ENCODE measurements at places on chromosomes 2 and 18. TPM values are rescaled to one million over a fixed set of nuclear protein-coding genes. Genes with fewer than 3 reads are reported as not detected.

The MGAT4A gene
- total RNA-seq = 65.8 TPM

DNA sequence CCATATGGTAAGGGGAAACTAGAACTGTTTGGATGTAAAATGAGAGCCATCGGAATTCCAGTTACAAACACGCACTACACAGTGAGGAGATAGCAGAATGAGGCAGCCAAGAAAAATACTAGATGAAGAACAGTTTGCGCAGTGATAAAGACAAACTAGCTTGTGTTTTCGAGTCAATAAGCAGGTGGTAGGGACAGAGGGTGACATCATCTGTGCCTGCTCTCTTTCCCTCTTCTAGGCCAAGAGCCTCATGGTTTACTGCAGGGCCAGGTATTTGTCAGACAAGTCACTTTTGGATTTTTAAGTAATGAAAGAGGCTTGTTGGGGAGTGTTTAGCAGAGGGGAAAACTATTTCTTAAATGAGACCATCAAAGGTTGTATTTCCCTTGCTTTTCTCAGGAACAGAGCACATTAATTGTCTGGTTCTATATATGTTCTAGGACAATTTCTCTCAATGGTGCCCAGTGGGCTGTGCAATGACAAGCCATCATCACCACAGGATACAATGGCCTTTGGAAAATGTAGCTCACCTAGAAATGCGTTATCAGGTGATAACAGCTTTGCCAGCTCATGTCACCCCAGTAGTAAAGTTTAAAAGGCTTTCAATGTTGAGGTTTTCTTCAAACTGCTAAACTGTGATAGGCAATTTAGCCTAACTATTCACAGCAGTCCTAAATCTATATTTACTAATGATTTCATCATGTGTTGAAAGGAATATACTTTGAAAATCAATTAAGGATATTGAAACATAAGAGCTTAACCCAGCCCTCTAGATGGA, 1210.3 kb upstream of the ZEB2 start:
- no peak overlapping the region for H3K4me3 ChIP-seq
- no peak for DNase-seq
- no peaks in the 10 kb centered on the region for H3K36me3 ChIP-seq
- H3K27ac ChIP-seq = no peak overlapping the region
- no peaks in the 10 kb centered on the region for H3K27me3 ChIP-seq

- no peak overlapping the region for H3K4me3 ChIP-seq
- H3K27me3 ChIP-seq = no peaks in the 10 kb centered on the region
- no peak for DNase-seq
- H3K27ac ChIP-seq = no peak overlapping the region
- no peaks in the 10 kb centered on the region for H3K4me1 ChIP-seq
- H3K36me3 ChIP-seq = no peaks in the 10 kb centered on the region
These were observed 354.8 kb downstream of the MEIS1 start for GRCh38 chr2:66789741-66790140.

The CACNB4 gene
- 14.3 TPM for total RNA-seq

- no peaks in the 10 kb centered on the region for H3K27me3 ChIP-seq
- H3K4me3 ChIP-seq = no peak overlapping the region
- no peak for DNase-seq
- no peaks in the 10 kb centered on the region for H3K36me3 ChIP-seq
- H3K27ac ChIP-seq = no peak overlapping the region
These were observed 81.8 kb downstream of the INPP5D start for GRCh38 chr2:233141901-233142300.

The IKZF2 gene
- total RNA-seq = 9.9 TPM
